ENCODE measurements at places on chromosomes 3 and 15. TPM values are rescaled to one million over a fixed set of nuclear protein-coding genes. Genes with fewer than 3 reads are reported as not detected.

Gene SLC12A8
- not detected for polyA plus RNA-seq

Gene CORO2B
- polyA plus RNA-seq, result 0.94 TPM

Gene LRRC2
- 0.06 TPM for polyA plus RNA-seq

Gene GHRL
- 1.5 TPM for polyA plus RNA-seq

Gene CCDC80
- 0.14 TPM for polyA plus RNA-seq

Gene CTXN2
- polyA plus RNA-seq, result not detected

Gene CYP8B1
- not detected for polyA plus RNA-seq

Gene BCL2A1
- polyA plus RNA-seq, result 75.8 TPM

Gene TMOD2
- polyA plus RNA-seq, result 6.4 TPM

Gene DPPA2
- polyA plus RNA-seq, result not detected

Gene FGD5
- polyA plus RNA-seq, result not detected

Gene PRR20G
- not detected for polyA plus RNA-seq

Gene H1-8
- not detected for polyA plus RNA-seq

Gene MUC13
- polyA plus RNA-seq, result not detected

Data from IgD-negative memory B cell (primary cell).